ENCODE measurements at places on chromosomes 3 and 15. TPM values are rescaled to one million over a fixed set of nuclear protein-coding genes. Genes with fewer than 3 reads are reported as not detected.

- DNase-seq = no peak
Measured at GRCh38 chr15:50113992-50114780, 4.8 kb downstream of the ATP8B4 start.

GRCh38 chr15:72797834-72798233 lies 14.3 kb upstream of the ADPGK start:
- no peak for DNase-seq

The CCDC39 gene
- not detected for total RNA-seq

DNA sequence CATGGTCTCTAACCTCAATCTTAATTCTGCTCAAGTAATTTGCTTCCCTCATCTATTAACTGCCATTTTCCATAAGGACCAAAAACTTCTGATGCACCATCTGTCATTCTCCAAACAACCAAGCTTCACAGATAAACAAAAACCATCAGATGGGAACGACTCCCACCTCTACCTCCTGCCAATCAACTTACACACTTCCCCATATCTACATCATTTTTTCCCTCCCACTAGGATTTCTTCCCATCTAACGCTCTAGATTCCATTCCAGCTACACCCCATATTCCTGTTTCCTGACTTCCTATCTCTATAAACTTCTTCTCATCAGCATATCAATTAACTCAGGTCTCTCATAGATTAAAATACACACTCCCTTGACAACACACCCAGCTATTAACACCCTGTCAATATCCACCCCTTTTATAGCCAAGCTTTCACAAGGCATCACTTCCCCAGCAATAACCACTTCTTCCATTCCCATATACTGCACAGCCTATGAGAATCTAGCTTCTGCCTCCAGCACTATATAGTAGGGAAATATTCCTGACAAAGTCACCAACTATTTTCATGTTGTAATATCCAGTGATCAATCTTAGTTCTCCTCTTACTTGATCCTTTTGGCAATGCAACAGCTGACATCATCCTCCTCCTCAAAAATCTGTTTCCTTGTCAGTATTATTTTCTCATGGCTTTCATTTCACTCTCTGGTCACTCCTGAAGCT lies 39.2 kb downstream of the SNX4 start:
- DNase-seq = peak; percentile 15

The ZNF660 gene
- not detected for total RNA-seq

The LYSMD2 gene
- 10.0 TPM for total RNA-seq

- DNase-seq = no peak
Measured at GRCh38 chr15:29800491-29801366, 21.5 kb downstream of the TJP1 start.

DNA sequence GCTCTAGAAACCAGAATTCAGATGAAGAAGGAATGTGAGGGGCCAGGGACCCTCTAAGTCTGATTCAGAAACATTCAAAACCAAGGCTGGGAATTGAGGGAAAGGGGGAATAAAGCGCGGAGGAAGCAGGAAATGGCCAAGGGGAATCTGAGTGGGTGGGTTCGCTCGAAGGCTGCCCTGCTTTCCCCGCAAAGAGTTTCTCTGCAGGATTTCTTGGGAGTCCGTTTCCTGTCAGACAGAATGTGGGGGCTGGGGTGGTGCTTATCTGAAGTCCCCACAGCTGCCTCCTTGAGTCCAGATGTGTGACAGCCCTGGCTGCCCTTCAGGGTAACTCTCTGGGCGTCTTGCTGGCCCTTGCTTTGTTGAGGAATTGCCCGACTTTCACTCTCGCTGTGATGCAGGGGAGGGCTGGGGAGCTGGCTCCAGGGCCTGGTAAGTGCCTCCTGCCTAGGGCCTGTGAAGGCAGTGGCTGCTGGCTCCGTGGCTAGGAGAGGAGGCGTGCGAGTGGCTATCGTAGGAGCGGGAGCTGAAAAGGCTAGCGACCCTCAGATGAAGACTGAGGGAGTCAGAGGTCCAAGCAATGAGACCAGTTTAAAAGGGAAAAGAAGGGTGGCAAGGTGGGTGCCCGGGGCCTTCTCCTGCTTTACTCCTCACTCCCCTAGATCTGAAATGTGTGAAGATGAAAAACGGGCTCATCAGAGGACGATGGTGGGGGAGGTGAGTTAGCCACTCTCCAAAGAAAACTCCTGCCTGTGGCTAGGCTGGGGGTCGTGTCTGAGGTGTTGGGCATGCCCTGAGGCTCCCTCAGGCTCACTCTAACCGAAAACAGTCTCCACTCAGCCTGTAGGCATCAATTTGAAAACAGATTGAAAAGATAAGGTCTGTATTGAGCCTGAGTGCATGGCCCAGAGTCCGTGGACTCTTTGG lies 143.9 kb upstream of the UMPS start:
- DNase-seq = no peak

The PLA2G4F gene
- total RNA-seq = not detected

DNA sequence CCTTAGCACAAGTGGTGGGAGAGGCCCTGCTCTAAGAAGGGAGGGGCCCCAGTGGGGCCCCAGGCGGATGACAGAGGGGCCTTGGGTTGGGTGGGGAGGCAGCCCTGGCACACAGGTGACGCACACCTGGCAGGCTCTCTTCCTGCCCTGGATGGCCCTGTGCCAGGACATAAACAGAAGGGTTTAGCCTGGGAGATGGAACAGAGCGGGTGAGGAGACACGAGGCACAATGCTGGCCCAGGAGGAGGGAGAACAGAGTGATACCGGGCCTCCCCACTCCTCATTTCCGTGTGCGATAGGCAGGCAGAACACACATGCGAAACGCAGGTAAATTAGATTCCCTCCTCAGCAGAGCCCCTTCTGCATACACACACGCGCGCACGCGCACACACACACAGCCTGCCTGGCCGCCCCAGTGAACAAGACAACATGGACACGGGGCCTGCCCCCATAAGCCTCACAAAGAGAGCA lies 39.8 kb downstream of the IDH2 start:
- DNase-seq = no peak

- no peak for DNase-seq
Measured at GRCh38 chr15:53884441-53884840, 93.8 kb upstream of the UNC13C start.

The TNFSF10 gene
- not detected for total RNA-seq

The ADAMTS7 gene
- total RNA-seq = 0.39 TPM

The CACNA2D3 gene
- total RNA-seq = 0.24 TPM

The MEGF11 gene
- not detected for total RNA-seq

The TMEM212 gene
- not detected for total RNA-seq

The SHC4 gene
- 2.3 TPM for total RNA-seq

The SLC28A1 gene
- total RNA-seq = not detected

The AHSG gene
- not detected for total RNA-seq

DNA sequence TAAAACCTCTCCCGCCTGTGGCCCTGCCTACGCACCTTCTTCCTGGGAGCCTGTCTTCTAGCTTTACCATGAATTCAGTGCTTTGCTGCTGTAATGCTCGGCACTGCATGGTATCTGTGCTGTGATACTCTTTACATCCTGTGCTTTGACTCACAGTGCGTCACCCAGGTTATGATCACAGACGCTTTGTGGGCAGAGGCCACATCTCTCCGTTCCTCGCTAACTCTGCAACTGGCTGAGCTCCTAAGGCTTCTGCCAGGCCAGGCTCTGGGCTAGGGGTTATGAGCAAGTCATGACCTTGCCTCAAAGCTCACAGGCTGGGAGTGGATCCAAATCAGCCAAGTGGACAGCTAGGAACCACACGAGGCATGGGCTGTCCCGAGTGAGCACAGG lies 23.2 kb downstream of the SPTBN5 start:
- DNase-seq = peak; percentile 87

The PRR20G gene
- total RNA-seq = not detected

The MYD88 gene
- total RNA-seq = 30.7 TPM

GRCh38 chr3:196998966-196999760 lies 30.5 kb downstream of the MELTF start:
- no peak for DNase-seq

The PIF1 gene
- 8.1 TPM for total RNA-seq

Data from HFFc6 (cell line).